ENCODE measurements at places on chromosomes 1 and 21.

DNA sequence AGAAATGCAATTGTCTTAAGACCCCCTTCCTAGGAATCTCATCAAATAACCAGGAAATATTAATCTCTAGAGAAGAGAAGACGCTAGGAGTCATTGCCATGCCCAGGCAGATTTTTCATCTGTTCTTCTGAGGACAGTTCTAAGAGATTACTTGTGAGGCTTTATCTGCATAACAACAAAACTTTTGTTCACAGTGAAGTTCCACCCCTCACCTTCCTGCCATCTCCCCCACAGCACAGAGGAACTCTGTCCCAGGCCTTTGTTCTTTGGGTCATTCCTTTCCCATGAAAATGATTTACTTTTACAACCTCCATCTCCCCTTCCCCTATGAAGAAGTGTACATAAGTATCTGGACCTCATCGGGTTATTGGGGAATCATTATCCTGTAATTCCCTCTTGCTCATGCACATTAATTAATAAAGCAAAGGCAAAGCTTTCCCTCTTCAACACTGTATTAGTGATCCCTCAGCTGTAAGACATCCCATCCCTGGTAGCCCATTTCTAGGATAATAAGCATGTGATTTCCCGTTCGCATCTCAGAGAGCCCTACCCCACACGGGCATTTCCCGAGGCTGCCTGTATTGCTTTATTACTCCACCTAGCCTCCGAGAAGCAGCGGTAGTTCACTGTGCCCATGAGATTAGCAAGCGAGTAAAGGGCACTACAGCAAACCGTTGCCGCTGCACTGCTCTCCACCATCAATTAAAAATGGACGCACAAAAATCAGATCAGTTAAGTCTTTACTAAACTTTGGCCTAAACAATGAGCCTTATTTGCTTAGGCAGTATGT, 384.4 kb upstream of the CAMK1G start:
- DNase-seq, result peak; percentile 54

DNA sequence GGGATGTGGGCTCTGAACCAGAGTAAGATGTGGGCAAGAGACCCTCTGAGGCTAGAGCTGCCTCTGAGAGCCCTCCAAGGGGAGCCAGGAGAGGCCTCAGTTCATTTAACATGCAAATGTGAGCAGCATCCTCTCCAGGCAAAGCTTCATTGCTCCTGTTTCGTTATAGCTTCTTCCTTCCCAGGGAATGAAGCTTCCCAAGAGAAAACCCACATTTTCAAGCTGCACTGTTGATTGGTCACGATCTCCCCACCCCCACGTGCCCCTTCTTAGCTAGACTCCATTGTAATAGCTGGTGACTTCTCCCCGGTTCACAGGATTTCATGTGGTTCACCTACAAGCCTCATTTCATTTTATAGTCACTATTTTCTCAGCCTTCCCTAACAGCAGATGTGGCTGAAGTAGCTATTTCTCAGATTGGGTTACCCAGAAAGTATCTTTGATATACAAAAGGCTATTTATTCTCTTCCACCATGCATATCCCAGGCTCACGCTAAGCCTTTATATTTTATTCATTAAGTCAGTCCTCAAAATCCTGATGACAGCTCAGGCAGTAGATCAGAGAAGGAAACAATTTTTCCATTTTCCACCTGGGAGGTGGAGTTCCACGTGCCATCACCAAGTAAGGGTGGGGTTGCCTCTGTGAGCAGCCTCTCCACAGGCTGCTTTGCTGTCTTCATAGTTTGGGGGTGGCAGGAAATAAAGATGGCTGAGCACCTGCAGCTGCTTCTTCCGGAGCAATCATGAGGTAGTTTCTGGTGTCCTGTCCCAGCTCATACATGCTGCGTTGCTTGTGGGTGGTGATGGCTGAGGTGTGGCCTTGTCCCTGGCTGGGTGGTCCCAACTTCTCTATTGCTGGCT, 178.3 kb upstream of the RAB4A start:
- peak; percentile 69 for DNase-seq

GRCh38 chr1:52571783-52572182, 18.9 kb upstream of the TUT4 start:
- no peak for DNase-seq

DNA sequence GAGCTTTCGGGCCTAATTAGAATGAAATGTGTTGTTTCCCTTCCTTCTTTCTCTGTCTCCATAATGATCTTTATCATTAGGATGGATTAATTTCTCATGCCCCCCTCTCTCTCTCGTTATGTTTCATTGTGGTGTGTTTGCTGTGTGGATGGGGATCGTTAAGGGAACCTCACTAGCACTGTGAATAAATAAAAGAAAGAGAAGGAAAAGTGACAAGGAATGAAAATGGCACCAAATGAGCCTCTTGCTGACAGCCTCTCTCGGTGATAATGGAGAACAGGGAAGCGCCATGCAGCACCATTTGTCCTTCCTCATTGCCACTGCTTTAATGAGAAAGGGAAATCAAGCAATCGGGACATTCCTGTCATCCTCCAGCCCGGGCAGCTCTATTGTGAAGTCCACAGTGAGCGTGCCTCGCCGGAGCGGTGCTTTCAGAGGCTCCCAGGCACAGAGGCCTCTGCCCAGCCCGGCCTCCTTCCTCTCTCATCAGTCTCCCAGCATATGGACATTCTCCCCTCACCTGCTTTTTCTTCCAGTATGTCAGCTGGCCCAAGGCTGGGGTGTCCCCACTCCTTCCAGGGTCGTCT, 265.7 kb upstream of the TMEM51 start:
- no peak for DNase-seq

- no peak for DNase-seq
These were observed 86.1 kb upstream of the S1PR1 start for GRCh38 chr1:101150670-101151069.

DNA sequence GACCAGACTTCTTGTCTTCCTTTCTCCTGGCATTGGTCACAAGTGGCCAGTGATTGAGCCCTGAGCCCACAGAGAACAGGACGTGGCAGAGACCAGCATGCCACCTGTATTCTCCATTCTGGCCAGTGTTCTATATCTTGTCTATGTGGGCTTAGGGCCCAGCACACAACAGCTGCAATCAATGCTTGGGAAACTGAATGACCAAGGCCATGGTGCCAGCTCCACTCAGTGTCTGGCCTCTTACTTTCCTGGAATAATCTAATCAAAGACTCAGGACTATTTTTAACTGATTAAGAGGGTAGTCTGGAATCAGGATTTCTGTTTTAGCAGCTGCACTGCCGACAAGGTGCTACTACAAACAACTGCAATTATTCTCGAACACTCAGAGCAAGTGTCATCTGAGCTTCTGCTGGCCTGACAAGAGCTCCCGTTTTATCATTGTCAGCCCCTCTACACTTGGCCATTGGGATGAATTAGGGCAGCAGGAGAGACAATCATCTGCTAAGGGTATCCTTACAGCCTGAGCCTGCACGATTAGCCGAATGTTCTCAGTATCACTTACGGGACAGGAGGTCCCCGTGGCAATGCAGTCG, 74.4 kb upstream of the GRIK3 start:
- no peak for DNase-seq
